ENCODE measurements at places on chromosomes 12 and 14.

GRCh38 chr12:126869644-126870043 is 1397.3 kb upstream of the TMEM132C start:
- no peak for DNase-seq

GRCh38 chr14:47039336-47039735 is 387.8 kb upstream of the RPL10L start:
- DNase-seq: no peak

DNA sequence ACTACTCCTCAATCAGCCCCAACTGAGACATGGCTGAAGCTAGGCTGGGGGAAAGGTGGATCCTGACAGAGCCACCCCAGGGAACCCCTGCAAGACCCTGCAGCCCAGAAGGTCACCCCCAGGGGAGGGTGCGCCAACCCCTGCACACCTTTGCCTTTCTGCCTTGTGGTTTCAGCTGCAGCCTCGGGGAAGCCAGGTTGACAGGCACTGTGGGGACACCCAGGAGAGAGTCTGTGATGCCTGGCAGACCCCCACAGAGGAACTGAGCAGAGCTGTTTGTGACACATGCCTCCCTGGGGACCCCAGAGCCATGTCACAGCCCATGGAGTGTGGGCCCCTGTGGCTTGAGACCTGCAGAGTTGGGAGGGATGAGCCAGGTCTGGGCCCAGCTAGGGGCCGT is 11.8 kb upstream of the HHIPL1 start:
- DNase-seq: no peak

- DNase-seq: peak; percentile 18
Measured at GRCh38 chr12:64273527-64274403, 51.7 kb upstream of the KICS2 start.

DNA sequence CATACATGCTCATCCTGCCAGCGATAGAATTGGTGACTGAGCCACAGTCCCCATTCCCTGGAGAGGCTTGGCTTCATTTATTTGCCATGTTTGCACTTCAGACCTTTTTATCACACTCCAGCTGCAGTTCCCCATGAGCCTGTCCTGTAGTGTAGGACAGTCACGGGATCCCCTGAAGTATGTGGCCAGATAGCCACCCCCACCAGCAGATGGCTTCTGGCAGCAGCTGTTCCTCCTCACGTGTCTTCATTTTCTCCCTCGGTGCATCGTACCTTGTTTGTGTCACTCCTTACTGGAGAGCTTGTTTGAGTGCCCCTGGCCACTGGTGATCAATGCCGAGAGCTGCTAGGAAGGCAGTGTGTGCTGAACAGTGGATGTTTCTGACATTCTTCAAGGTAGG is 40.2 kb downstream of the UBE3B start:
- no peak for DNase-seq

- DNase-seq: no peak
Measured at GRCh38 chr14:105483300-105484068, 3.2 kb upstream of the CRIP1 start.

DNA sequence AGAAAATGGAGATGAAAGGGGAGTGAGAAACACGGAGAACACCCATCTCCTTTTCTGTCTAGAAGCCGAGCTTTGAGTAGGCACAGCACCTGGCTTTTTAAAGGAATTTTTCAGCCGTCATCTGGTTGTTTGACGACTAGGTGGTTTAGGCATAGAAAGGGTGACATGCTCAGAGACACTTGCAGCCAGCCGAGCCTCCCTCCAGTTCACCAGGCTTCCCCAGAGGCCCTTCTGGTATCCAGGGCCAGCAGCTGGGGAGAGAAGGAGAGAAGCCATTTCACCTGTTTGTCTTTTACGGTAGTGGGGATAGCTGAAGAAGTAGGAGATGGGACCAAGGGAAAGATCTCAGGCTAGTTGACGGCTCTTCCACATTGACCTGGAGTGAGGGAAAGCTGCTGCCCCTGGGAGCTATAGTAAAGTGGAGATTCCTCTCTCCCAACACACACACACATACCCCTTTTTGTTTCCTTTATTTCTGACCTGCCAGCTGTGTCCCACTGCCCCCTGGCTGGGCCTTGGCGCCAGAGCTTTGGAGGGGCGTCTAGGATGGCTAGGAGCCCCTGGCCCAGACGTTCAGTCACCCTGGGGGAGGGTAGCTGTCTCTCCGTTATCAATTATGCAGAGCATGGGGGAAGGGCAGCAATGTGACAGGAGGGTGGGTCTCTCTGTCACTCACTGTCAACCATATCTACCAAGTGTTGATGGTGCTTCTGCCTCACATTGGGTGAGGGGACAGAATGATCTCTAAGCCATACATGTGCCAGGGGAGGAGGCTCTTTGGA is 5.5 kb downstream of the MAP3K12 start:
- DNase-seq: no peak

DNA sequence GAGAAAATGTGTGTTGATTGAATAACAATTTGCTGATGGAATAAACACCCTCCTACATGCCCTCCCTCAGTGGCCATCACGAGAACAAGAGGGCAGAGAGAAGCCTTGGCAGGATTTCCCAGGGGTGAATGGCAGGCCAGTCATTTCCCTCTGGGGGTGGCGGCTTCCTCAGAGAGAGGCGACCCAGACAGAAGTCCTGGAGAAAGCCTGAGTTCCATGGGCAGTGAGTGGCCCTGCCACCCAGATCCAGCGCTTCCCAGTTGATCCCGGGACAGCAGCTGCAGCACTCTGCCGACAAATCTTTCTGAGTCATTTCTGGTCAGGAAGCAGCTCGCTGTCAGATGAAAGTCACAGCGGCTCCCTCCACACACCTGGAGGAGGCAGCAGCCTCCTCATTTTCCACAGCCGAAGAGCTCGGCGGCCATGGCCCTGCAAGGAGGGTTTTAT is 123.0 kb downstream of the SCARB1 start:
- DNase-seq: no peak

DNA sequence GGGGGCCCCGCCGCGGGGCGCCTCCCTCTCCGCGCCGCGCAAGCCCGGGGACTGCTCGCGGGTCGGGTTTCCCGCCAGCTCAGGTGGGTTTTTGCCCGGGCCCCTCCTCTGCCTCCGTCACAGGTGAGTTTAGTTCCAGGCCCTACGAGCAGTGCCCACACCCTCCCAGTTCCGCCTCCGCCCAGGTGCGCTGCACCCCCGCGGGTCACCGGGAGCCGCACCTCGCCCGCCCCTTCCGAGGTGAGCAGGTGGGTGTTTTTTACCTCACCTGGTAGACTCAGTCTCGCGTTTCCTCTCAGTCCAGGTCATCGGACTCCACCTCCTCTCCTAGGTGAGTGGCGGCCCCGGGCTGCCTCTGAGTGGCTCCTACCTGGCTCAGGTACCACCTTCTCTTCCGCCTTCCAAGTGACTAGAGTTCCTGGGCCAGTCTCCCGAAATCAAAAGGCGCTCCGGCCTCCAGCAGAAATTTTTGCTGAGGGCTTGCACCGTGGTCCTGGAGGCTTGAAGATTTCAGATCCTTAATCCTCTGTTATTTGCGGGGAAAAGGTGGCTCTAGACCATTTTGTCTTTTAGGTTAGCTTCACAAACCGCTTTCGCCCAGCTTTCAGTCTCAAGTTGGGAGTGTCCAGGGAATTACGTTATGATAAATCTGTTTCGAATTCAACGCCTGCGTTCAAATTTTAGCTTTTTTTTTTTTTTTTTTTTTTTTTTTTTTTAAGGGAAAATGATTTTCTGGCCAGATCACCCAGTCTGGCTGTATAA is at the start of gene TMEM30B:
Gene TMEM30B, minus strand, starts transcription at position 153 of the 762 bp plus-strand sequence. CDS start 191 bp downstream, outside the sequence.
- DNase-seq: peak; percentile 92

DNA sequence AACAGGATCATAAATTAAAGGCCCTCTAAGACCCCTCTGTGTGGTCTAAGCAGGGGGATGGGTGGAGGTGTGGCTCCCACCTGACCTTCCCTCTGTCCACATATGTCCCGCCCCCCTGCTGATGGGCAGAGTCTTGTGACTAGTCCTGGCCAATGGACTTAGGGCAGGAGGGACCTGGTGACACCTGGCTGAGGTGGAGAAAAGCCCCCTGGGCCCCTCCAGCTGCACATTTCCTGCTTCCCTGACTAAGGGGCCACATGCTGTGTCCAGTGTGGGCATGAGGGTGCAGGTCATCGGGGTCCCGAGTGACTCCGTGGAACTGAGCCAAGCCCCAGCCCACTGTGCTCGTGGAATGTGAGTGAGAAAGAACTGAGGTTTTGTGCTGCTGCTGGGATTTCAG is 254.7 kb downstream of the ADGRD1 start:
- peak; percentile 15 for DNase-seq

DNA sequence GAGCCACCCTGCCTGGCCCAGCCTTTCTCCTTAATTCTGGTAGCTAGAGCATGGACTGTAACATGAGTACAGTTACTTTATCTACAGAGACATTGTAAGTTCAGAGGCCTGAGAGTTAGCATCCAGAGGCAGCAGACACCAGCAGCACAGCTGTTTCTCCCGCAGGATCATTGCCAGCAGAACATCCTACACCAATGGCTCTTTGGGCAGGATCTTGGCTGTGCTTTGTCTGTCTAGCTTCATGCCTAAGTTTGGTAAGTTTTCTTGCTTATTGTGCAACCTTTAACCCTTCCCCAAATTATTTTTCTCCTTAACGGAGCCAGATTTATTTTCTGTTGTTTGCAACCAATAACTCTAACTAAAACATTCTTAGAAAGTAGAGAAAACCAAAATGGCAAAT is 21.6 kb downstream of the C12orf71 start:
- no peak for DNase-seq

DNA sequence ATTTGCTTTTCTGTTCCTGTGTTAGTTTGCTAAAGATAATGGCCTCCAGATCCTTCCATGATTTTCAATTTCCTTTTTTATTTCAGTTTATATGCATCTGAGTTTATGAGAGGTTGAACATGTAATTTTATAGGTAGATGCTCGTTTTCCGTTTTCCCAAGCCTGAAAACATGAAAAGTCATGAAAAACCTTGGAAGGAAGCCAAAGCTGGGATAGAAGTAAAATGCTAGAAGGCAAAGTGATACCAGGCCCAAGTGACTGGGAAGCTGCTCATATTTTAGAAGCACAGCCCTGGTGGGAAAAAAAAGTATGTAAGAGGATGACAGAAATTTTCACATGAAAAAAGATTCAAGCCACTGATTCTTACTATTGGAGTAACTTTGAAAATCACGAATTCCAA is 290.8 kb downstream of the PRKD1 start:
- DNase-seq: no peak

DNA sequence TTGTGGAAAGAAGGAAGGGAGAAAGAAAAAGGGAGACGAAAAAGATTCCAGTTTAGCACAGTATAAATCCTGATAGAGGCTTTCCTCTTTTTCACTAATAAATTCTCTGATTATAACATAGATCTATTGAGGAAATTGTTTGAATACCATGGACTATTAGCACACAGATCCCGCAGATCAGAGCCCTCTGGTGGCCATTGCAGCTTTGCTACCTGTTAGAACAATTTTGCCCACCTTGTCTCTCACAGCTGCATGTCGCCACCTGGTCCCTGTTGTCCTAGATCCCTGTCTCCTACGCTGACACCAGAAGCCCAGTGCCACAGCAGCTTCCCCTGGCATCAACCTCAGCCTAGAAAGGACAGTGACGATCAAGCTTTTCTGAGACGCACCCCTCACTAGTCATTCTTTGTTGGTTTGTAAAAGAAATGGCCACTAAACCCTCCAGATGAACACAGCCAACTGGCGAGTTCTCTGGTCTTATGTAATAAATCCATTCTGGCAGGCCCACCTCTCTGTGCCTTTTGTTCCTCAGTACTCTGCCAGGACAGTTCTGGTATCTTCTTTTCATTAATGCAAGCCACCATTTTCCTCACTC is 9.9 kb downstream of the GPHB5 start:
- DNase-seq: no peak

DNA sequence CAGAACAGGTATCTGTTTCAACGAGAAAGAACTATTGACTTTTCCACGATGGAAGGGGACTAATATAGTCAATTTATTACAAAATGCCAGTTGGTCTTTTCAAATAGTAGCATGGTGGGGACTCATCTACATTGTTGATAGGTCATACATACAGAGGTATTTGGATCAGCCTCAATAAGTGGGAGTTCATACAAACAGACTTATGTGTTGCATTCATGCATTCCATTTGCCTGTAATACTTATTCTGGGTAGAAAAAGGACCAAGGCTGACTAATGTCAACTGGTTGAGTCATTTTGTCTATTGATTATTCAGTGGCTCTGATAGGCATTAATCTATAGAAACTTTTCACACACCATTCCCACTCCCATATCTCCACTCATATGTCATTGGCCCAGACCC is 41.5 kb upstream of the GLIPR1 start:
- no peak for DNase-seq

DNA sequence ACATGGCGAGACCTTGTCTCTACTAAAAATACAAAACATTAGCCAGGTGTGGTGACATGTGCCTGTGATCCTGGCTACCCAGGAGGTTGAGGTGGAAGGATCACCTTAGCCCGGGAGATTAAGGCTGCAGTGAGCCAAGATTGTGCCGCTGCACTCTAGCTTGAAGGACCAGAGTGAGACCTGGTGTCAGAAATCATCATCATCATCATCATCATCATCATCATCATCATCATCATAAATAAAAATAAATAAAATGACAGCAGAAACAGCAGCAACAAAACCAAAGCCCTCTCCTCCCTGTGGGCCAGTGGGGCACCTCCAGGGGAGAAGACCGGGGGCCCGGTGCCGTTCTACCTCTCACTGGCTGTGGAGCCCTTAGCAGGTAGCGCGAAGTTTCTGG is 281.9 kb upstream of the CRY1 start:
- no peak for DNase-seq

Measured in kidney (tissue), 22 donors.